ENCODE measurements at places on chromosomes 2 and 18. TPM values are rescaled to one million over a fixed set of nuclear protein-coding genes. Genes with fewer than 3 reads are reported as not detected.

GRCh38 chr2:114714313-114714712 is 271.9 kb downstream of the DPP10 start:
- DNase-seq = no peak

DNA sequence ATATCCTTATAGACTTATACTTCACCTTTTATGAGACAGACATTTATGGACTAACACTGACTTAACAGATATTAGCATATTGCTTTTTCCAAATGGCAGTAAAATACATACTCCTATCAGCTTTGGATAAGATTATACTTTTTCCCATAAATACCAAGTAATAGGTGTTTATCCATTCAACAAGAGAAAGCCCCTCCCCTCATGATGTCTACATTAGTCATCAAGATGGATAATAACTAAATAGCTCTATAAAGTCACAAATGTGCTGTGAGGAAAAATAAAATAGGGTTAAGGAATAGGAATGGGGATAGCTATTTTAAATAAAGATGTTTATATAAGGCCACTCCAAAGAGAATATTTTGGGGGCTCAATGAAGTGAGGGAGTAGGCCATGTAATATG is 39.4 kb downstream of the CSRNP3 start:
- DNase-seq = no peak

GRCh38 chr18:61334491-61334850 is 1.2 kb downstream of the CDH20 start:
- no peak for DNase-seq

DNA sequence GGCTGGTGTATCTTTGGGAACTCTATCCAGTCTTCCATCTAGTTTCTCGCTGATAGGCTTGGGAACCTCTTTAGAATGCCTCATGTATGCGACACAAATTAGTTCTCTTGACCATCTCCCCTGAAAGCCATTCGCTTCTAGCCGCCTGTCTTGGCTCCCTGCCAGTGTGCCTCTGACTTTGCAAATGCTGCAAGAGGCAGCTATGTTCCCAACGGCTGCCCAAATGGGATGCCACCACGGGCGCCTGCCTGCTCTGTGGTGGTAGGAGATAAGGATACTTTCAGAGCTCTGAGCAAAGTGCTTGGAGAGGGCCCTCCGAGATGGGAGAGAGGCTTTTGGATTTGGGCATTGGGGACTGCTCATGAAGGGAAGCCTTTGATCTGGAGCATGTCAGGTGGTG is 77.7 kb upstream of the IGFBP5 start:
- no peak for DNase-seq

- no peak for DNase-seq
These were observed 299.0 kb downstream of the TRIB2 start for GRCh38 chr2:13015532-13016320.

DNA sequence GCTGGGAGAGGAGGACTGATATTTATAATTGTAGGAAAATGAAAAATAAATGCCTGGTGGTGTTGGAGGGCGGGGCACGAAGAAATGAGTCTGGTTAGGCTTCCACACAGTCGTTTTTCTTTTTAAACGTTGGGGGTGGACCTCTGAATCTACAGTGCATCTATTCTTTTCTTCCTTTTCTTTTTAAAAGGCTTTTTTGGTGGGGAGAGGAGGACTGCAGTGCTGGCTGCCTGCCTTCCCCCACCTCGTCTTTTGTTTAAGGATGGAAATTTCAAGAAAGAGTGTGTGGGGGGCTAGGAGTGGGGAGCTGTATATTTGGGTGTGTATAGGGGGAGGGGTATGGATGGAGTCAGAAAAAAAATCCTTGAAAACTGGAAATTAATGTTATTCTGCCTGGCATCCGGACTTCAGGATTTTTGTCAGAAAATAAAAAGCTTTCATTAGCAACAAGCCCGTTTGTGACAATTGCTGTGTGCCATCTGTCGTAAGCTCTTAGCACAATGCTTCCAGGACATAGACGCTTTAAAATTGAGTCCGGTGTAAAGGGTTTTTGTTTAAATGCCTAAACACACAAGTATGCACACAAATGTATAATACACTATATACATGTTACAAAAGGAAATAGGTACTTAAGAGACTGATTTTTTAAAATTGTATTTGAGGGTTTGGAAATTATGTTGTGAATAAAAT is 1.1 kb downstream of the MAP2 start:
- no peak for DNase-seq

DNA sequence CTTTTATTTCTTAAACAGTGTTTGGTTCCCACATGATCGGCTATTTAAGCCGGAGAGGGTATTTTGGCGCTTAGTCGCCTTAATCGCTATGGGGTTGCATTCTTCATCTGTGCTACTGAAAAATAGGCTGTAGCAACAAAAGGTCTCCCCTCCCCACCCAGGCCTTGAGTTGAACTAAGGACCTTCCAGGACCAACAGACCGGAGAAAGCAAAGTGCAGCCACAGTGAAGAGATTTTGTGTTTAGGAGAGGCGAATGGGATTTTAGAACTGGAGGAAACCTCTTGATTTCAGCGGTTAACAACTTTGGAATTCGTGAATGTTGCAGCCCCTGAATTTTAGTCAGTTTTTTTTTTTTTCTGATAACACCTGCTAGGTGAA is 1.4 kb downstream of the ITGA6 start:
- no peak for DNase-seq

GRCh38 chr2:121304941-121305340 is 19.9 kb upstream of the TFCP2L1 start:
- DNase-seq = no peak

DNA sequence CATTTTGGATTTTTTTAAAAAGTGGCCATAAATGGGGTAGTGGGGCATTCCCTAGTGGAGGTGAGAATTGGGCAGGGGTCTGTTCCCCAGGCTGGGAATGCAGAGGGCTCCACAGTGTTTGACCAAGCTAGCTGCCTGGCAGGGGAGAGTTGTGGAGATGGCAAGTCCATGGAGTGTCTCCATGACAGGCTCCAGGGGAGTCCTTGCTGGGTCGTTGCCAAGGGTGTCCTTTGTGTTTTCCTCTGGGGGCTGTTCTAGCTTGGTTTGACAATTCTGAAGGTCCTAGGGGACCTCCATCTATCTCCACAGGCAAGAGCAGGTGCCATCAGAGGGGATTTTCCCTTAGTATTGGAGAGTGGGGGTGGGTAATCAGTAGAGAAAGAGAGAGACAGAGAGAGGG is 265.3 kb downstream of the DYSF start:
- DNase-seq = no peak

DNA sequence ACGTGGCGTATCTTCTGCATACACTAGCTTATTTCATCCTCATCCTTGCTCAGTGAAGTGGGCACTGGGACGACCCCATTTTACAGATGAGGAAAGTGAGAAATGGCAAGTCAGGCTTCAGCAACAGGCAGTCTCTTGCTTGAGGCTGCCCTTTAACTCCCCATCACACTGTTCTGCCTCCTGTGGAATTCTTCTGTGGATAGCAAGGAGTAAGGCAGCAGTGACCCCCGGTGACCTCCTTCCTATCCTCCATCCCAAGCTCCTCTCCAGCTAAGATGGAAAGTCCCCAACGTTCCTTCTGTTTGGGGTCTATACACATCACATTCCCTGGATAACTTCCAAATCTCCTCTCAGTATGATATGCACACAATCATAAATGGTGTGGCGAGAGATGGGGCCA is 10.5 kb downstream of the ANKRD29 start:
- no peak for DNase-seq

GRCh38 chr18:71371951-71372605 is 1083.2 kb downstream of the SOCS6 start:
- no peak for DNase-seq

DNA sequence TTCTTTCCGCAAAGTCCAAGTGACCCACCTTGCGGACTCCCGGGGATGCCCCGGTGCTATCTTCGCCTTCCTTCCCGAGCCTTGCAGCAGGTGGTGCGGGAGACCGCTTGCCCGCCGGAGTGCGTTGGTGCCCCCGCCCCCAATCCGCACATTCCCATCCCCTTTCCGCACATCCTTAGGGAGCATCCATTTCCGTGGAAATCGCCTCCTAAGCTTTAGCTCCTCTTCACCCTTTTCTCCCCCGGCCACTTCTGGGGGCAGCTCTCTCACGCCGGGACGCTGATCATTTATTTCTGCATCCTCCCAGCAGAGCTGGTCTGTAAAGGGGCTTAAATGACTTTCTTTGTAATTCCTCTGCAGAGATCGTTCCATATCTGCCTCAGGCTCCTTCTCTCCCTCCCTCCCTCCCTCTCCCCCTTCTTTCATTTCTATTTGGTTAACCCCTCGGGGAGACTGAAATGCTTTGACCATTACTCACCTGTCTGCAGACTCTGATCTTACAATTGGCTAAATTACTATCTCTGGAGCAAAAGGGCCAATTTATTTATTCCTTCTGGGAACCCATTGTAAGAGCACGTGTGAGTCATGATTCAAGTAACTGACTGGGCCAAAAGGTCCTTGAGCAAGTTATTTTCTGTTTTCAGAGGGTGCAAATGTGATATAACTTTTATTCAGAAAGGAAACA is 1.3 kb upstream of the LYPD1 start:
- DNase-seq = no peak

DNA sequence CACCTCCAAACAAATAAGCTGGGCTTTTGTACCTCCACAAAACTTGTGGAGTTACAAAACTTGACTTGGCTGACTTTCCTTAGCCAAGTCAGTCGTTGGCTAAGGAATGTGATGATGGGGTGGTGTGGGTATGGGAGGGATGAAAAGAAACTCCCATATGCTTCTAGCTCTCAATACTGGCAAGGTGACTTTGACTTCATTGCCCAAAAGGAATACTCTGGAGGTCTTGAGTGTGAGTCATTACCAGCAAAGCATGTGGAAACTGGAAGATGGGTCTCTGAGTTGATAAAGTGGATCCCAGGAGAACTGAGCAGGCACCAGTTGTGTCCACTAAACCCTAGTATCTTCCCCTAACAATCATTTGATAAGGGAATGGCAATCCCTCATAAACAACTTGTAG is 226.7 kb downstream of the GULP1 start:
- no peak for DNase-seq

DNA sequence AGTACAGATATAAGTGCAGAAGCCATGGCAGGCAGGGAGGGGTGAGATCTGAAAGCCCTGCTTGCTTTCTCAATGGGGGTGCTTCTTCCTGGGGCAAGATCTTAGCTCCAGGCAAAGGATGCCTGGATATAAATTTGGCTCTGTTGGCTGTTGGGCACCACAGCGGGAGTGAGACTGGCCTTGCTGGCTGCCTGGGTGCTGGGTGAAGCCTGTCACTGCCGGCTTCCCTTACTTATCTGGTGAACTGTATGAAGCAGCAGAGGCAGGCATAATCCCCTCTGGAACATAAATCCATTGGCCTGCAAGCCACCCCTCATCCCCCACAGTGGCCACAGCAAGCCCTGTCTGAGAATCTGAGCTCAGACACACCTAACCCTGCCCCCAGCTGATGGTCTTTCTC is 27.4 kb upstream of the SP140L start:
- DNase-seq = no peak

- DNase-seq = no peak
These were observed 30.2 kb downstream of the ARHGAP25 start for GRCh38 chr2:68764806-68765311.

GRCh38 chr2:159879051-159879604 is 81.1 kb upstream of the CD302 start:
- DNase-seq = peak; percentile 36

GRCh38 chr2:9107168-9108025 is 99.2 kb upstream of the ASAP2 start:
- DNase-seq = no peak

- DNase-seq = no peak
These were observed 188.0 kb upstream of the PARD3B start for GRCh38 chr2:204357286-204357685.

DNA sequence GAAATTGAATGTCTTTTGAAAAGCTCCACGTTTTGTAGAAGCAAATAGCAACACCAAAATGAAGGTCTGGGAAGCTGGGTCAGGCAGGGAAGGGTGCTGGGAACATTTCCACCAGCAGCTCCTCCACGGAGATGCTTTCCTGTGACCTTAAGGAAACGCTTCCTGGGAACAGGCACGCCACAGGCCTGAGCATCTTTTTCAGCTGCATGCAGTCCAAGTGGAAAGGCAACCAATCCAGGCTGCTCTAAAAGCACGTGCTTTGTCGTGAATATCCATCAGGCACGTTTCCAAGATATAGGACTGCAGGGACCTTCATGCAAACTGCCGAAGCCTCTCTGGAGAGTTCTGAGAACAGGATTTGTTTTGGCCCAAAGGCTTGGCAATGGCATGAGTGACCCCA is 109.3 kb downstream of the KLHL29 start:
- no peak for DNase-seq

Gene SP9
- not detected for total RNA-seq

Gene CYRIA
- total RNA-seq = 3.1 TPM

Gene OTOF
- total RNA-seq = 2.7 TPM

Gene MGAT4A
- 95.6 TPM for total RNA-seq

Gene EMX1
- total RNA-seq = not detected

Gene KCNG2
- not detected for total RNA-seq

Gene ANKRD62
- not detected for total RNA-seq

Measured in activated naive CD4-positive, alpha-beta T cell treated with anti-CD3 and anti-CD28 coated beads, Interleukin-2, amount 50 U/mL, for 72 hours (primary cell).